ENCODE measurements at places on chromosomes 11 and 22.

DNA sequence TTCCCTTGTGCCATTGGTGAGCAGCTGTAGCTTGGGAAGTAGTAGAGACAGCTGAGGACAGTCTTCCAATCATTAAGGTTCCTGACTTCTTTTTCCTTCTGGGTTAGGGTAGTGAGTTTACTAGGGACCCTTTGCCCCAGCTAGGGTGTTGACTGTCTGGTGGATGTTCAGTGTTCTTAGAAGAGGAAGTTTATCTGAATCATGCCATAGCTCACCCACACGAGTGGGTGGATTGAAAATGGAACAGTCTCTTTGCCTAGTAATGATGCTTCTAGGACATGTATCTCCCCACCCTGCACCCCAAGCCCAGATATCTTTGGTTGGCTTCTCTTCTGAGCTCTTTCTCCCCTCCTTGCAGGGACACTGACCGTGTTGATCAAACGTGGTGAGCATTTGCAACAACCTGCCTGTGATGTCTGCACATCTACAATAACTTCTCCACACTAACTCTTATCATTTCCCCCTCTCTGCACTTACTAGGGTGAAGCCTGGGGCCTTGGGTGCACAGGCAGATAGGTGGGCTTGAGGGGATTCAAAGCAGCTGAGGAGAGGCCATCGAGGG, 57.1 kb upstream of the HORMAD2 start:
- peak; percentile 69 for DNase-seq

DNA sequence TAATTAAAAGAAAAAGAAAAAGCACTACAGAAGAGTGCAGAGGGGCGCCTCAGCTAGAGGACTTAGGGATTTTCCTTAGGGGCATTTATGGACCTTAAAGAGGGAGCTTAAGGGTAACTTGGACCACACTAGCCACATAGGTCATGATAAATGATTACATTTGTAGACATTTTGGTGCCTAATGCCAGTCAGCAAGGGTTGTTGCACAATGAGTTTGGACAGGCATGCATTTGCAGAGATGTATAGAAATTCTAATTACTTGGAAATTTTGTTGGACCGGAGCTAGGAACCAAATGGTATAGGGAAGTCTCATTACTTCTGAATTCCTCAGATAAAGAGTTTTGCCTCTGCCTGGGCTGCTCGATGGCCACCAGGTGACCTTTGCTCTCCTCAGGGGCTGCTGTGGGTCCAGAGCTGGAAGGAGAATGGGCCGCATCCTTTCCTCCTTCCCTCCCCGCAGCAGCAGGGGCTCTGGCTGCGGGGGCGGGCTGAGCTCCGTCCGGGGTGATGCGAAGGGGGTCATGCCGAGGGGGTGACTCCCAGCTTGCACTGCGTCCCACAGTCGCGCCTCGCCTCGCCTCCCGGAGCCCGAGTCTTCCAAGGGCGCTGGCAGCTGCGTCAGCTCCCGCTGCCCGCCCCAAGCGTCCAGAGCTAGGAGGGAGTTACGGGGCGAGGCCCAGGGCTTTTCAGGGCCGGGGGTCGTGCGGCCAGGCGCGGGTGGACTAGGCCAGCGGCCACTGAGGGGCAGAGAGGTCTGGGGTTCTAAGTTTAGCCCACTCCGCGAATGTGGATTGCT, 20.3 kb upstream of the MALAT1 start:
- DNase-seq = no peak

DNA sequence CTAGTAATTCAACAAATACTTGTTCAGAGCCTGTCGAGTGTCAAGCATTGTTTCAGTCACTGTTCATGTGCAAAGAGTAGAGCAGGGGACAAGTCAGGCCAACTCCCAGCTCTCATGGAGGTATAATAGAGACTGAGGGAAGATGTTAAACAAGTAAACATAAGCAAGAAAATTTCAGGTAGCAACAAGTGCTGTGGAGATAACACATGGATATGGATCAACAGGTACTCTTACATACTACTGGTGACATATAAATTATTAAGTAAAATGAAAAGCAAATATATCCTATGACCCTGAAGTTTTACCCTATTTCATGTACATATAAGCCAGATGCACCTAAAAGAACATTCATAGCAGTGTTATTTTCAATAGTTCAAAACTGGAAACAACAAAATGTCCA, 42.7 kb downstream of the SIK2 start:
- DNase-seq = no peak

DNA sequence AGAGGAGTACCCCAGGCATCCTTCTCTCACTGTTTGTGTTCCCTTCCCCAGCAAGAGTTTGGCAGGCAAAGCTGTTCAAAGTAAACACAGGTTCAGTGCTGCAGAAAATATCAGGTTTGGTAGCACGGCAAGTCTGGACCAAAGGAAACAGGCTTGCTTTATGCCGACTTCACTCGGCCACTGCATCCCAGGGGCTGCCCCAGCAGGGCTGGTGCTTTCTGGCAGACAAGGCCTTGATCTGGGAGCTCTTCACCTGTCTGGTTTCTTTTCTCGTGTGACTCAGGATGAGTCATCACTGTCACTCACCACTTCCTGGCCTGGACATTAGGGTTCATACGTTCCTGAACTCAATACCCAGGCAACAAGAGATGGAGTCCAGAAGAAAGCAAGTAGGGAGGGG, 52.6 kb upstream of the NAV2 start:
- DNase-seq = no peak

DNA sequence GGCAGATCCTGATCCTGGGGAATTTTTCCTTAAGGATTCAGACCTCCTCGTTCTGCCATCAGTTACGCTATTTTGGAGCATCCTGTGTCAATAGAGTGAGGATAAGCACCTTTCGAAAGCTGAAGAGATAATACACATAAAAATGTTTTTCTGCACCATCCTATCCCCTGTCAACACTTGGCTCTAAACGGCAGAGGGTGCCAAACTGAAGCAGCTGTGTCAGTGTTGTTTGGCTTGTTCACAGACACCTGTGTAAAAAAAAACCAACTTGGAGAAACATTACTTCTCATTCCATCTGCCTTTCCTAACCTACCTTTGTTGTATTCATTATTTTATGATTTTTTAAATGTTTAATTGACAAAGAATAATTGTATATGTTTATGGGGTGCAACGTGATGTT, 417.0 kb upstream of the DDI1 start:
- no peak for DNase-seq

GRCh38 chr11:120431633-120432032, 79.9 kb upstream of the GRIK4 start:
- DNase-seq = no peak

GRCh38 chr22:20459152-20459542, 21.5 kb upstream of the SCARF2 start:
- DNase-seq = no peak

DNA sequence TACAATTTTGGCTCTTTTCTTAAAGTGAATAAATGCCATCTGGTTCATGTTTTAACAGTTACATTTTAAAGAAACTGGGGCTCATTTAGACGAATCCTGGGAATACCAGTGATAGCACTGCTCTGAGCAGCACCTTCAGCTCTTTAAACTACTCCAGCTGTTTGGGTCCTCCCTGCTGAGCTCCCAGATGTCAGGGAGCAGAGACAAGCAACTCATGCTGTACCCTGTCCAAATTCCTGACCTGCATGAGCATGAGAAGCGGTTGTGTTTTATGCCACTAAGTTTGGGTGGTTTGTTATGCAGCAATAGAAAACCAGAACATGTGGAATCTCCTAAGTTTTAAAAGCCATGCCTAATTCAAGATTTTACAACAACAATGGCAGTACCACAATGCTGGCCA, 90.0 kb downstream of the FDX1 start:
- no peak for DNase-seq

GRCh38 chr11:35711173-35711910, 48.8 kb downstream of the TRIM44 start:
- no peak for DNase-seq

DNA sequence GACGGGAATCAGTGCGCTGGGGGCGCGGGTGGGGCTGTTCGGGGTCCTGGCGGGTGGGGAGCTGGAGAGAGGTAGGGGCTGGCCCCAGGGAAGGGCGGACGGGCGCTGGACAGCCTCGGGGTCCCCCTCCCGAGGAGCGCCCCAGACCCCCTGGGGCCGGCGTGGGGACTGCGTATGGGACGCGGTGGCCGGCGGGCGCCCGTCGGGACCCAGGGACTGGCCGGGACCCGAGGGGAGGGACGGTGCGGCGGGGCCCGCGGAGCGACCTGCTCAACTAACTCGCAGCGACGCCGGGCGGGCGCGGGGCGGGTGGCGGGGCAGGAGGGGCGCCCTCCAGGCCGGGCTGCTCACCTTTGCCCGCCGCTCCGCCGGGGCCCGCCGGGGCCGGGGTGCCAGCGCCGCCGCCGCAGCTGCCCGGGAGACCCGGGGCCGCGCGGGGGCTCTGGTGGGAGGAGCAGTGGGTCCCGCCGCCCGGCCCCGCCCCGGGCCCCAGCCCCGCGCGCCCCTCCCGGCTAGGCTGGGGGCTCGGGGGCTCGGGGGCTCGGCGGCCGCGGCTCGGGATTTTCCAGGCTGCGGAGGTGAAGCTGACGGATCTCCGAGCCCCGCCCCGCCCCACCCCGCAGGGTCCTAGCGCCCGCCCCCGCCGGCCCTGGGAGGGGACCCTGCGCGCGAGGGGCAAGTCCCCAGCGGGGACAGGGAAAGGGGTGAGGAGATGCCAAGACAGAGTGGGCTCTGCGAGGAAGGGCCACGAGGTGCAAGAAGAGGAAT, 12.3 kb downstream of the STARD10 start:
- DNase-seq = peak; percentile 66

DNA sequence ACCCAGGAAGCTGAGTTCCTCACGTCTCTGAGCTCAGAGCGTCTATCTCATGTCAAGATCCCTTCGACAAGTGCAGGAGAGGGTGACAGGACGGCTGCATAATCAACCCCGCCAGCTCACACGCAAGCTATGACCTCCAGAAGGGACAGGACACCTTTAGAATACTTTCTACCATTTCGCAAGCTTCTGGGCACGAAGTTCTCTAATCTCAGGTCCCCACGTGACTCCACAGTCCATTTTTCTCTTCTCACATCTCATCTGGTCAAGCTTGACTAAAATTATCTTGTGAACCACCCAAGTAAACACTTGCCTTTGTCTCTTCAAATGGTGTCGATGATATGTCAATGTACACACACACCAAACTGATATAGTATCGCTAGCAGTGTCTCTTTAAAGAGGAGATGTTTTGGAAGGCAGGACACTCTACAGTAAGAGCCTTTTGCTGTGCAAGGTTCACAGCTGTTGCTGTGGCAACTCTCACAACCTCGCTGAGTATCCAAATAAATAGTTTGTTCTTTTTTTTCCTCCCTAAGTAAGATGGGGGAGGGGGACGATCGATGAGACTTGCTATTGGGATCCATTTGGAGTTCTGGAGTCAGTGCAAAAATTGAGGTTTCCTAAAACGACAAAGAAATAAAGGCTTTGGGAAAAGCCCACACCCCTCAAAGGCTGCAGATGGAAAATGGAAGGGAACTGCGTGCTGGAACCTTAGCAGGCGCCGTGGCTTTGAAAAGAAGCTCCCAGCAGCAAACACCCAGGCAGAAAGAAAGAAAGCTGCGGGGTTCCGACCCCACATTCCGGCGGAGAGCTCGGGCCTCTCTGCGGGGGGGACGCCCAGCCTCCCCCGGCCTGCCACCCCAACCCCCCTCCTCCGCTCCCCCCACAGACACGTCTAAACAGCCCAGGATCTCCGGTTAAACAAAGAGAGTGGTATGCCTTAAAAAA, 215.4 kb upstream of the UBASH3B start:
- no peak for DNase-seq

DNA sequence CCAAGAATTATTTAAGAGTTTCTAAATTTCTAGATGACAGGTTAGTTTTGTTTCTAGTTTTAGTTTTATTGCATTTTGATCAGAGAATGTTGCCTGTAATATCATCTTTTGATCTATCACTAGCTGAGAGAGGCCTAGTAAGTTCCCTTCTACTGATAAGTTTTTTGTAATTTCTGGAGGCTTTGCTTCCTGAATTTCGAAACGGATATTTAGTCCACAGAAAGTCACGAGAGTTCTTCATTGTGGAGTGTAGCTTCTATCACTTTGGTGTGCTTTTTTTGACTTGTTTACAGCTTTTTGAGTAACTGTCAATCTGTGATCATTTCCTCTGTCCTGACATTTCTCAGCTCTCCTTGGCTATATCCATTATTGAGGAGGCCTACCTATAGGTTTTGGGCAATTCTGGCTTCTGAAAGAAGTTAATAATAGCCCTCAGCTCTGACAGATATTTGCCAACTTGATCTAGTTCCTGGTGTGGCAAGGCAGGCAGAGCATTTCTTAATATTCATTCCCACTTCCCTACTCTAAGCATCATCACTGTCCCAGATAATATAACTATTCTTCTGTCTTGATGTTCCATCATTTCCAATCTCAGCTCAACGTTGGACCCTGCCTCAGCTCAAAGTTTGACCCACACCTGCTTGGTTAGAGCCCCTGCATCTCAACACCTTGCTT, 171.3 kb downstream of the BLID start:
- peak; percentile 52 for DNase-seq

DNA sequence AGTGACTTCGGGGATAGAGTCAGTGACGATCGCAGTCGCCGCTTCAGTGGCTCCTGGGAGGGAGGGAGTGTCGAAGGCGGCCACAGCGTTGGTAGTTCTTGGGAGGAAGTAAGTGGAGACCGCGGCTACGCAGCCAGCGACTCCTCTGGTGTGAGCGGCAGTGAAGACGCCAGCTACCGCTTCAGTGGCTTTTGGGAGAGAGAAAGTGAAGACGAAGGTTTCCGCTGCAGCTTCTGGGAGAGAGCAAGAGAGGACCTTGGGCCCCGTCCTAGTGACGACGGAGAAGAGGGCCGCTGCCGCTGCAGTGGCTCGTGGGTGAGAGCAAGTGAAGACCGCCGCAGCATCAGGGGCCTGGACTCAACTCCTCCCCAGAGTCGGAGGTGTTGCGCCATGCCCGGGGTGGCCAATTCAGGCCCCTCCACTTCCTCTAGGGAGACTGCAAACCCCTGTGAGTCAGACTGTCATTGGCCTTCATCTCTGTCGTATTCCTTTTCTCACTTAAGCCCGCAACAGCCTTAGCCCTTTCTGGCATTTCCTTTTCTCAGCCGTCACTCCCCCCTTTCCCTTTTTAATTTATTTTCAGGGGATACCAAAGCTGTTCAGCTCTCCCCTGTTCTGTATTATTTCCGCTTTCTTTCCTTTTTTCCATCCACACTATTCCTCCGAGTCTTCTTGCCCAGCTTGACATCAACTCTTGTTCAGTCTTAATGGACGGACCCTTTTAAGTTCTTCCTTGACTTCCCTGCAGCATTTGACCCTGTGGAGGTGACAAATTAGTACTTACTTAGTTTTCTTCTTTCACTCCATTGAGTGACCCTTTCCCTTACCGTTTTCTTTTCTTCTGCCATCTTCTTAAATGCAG, 1.0 kb downstream of the ANKRD42 start:
- peak; percentile 91 for DNase-seq

- peak; percentile 87 for DNase-seq
Observed at GRCh38 chr11:44955015-44955738, 4.5 kb upstream of the TP53I11 start.

GRCh38 chr11:117071344-117071787, 26.9 kb downstream of the SIK3 start:
- no peak for DNase-seq

- peak; percentile 15 for DNase-seq
Observed at GRCh38 chr11:11987503-11988022, 20.9 kb downstream of the DKK3 start.

DNA sequence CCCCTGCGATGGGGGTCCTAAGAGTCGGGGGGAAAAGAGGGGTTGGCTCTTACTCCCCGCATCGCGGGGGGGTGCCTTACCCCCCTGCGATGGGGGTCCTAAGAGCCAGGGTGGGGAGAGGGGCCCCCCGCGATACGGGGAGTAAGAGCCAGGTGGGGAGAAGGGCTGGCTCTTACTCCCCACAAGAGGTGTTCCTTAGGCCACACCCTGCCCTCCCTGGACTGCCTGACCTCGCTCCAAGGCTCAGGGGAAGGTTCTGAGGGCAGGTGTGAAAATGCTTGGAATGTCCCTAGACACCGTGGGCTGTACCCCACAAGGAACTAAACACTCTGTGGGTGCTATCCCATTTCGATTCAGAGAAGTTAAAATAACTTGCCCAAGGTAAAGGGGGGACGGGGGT, 7.8 kb downstream of the UNC93B1 start:
- no peak for DNase-seq

Data from suppressor macrophage treated with lipopolysaccharide for 1 hour (primary cell).